ENCODE measurements at places on chromosomes 3 and 15. TPM values are rescaled to one million over a fixed set of nuclear protein-coding genes. Genes with fewer than 3 reads are reported as not detected.

Gene ACTC1
- total RNA-seq = not detected

Gene AP3B2
- total RNA-seq = 1.5 TPM

Gene BBS4
- 13.5 TPM for total RNA-seq

Gene GP9
- not detected for total RNA-seq

Gene SENP5
- total RNA-seq = 37.2 TPM

Gene TIMP4
- total RNA-seq = not detected

DNA sequence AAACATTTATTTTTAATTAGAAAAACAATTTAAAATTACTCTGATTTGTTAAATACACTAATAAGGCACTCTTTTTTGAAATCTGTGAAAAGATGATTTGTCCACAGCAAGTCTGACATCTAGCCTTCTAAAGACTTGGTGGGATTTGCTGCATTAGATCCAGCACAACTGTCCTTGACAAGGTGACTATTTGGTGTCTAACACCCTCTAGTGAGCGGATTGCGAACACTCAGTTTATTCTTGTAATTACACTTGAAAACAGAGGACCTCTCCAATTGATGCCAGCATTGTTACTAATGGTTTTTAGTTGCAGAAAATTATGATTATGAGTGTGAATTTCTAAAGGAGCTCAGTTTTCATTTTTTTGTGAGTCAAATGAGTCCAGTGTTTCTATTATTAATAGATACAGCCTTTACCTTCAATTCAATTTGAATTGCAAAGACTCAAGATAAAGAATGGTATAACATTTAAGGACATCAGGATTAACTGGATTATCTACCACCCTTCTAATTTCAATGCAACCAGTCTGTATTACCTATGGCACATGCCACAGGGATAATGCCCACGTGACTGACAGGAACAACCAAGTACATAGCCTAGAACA, 29.7 kb upstream of the STRIT1 start:
- ATAC-seq = no peak

- ATAC-seq = no peak
Measured at GRCh38 chr3:71186801-71187200, 396.7 kb downstream of the FOXP1 start.

DNA sequence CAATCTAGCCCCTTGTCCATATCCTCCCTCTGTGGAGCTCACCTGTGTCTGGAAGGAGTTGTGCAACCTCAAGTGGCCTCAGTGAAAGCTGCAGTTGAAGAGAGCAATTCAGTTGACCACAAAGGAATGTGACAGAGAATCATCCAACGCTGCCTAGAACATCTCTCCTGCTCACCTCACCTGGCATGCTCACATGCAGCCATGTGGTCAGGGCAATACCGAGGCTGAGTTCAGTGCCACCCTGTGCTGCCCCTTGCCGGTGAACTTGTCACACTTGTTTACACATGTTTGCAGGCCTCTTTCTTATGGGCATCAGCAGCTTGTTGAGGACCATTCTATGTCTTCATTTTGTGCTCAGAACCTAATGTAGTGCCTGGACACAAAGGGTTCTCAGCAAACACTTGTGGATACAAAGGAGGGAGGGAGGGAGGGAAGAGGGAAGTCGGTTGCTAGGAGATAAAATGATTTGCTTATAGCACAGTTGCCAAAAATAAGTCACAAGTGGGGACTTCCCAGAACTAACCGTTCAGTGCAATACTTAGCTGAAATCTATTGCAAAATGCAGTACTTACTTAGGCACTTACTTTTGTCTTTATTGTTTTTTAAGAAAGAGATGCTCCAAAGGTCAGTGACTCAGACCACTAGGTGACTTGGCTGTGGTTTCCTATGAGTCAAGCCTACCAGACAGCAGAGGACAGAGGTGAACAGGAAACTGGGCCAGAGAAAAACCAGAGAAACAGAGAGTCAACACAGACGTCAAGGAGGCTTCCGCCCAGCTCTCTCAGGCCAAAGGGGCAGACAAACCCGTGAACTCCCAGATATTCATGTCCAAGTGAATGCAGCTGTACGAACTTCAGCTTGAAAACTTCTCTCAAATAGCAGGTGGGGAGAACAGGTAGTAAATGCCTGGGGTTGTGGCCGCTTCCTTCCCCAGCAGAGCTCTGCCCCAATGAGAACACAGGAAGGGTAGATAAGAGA, 227.8 kb upstream of the CTNNB1 start:
- ATAC-seq = peak; percentile 87

DNA sequence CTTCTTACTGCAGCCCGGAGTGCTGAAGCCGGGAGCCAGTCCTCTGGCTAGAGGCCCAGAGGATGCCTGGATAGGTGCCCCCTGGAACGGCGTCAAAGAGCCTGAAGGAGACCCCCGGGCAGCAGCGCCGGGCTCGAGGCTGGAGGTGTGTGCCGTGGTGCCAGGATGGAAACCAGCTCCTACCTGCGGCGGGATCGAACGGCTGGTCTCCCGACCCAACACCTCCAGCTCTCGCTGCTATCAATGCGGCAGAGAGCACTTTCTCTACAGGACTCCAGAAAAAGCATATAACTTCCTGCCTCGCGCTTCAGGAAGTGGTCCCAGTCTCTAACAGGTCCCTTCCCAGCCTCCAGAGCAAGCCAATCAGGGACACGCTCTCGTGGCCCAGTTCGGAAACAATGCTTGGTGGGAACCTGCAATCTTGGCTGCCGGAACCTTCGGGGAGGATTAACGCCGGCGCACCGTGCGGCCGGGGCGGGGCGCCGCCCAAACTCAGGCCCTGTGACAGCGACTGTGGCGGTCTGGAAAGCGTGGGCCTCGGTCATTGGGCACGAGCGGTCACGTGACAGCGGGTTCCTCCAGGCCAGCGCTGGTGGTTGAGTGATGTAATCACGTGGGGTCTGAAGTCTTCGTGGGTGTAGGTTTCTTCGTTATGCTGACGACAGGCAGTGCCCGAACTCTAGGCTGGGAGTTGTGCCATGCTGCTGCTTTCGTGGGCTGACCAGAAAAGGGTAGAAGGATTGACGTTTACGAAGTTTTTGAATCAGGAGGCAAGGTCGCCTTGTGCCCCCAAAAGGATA, at the start of gene SLC33A1:
Gene SLC33A1, minus strand, starts transcription at position 287 of the 800 bp plus-strand sequence. CDS start 430 bp downstream, outside the sequence.
- peak; percentile 94 for ATAC-seq

DNA sequence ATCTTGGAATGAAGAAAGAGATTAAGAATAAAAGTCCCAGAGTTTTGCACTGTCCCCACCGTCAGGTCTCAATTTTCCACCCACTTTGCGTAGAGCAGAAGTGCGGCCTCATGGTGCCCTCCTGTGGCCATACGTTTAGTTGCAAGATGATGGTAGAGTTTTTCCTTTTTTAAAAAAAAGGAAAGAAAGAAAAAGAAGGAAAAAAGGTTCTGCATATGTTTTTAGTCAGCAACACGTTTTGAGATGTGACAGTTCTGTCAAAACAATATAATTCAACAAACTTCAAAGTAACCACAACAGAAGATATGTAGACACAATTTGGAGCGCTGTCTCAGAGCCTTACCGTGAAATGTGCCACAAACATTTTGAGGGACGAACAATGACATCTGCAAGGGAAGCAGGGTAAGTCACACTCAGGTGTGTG, 24.6 kb downstream of the EBLN2 start:
- ATAC-seq = peak; percentile 48

DNA sequence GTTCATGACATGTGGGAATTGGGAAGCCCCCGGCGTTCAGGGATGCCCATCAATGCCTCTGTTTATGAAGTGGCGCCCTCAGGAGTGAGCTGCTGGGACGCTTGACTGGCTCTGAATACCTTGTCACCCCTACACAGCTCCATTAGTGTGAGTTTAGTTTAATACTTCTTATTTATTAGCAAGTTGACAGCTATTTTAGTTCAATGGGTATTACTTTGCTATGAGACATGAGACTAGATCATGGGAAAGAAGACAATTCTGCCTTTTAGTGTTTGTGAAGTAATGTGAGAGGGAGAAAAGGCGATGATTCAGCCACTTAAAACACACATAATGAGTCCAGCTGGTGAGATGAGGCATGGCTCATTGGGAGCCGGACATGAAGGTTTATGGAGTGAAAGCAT, 678.5 kb downstream of the NR2F2 start:
- no peak for ATAC-seq

DNA sequence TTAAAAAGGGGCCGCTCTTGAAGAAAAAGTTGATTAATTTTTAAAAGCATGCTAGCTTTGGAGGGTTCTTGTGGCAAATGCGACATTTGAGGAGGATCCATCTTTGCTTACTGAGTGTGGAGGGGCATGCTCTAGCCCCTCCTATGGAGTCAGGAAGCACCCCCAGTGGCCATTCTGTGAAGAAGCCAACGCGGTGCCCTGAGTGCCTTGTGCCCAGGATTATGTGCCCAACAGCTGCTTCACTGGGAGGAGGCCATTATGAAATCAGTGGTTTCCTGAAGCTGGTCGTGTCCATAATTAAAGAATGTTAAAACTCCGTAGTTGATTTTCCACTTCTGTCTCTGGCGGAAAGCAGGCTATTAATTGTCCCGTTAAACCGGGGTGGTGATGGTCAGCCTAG, 69.1 kb upstream of the TNFAIP8L3 start:
- ATAC-seq = no peak

- no peak for ATAC-seq
Measured at GRCh38 chr3:63607716-63608115, 44.8 kb upstream of the SNTN start.

- peak; percentile 35 for ATAC-seq
Measured at GRCh38 chr3:87088993-87089841, 98.3 kb upstream of the VGLL3 start.

GRCh38 chr3:64915778-64916177, 228.0 kb upstream of the ADAMTS9 start:
- no peak for ATAC-seq

DNA sequence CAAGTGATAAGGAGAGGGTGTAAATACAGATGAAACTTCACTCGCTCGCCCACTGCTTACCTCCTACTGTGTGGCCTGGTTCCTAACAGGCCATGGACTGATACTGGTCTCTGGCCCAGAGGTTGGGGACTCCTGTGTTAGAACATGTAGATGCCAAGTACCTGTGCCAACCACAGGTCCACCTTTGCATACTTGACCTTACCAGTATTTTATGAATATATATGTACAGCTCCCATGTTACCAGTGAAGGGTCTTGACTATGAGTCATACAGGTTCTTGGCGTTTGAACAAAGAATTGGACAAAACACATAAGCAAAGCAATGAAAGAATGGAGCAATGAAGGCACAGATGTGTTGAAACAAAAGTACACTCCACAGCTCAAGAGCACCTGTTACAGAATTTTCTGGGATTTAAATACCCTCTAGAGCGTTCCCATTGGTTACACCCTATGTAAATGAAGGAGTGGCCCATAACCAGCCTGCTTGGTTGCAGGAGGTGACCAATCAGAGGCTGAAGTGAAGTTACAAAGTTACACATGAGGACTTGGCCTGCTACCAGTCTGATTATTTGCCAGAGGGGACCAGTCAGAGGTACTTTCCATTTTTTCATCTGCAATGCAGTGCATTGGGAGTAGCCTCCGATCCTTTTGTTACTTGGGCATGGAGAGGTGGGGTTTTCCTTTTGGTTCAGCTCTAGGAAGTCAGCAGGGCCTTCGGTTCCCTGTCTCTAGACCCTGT, 1.7 kb upstream of the GFM1 start:
- ATAC-seq = no peak

- no peak for ATAC-seq
Measured at GRCh38 chr15:59636184-59636583, 21.1 kb downstream of the GTF2A2 start.

DNA sequence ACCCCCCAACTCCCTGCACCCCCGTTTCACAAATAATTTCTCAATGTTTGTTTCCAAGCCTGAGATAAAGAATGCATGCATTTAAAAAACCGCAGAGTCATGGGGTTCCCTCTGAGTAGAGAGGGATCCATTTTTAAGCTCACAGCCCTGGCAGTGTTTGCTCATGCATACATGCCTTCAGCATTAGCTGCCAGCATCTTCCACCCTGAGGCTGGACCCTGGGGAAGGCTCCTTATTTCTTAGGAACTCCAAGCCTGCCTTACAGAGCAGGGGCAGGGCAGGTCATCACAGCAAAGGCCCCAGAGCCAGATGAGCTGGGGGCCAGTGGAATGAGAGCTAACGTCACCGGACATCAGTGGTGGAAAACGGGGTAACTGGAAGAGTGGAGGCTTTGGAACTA, 31.3 kb downstream of the TLE3 start:
- no peak for ATAC-seq

DNA sequence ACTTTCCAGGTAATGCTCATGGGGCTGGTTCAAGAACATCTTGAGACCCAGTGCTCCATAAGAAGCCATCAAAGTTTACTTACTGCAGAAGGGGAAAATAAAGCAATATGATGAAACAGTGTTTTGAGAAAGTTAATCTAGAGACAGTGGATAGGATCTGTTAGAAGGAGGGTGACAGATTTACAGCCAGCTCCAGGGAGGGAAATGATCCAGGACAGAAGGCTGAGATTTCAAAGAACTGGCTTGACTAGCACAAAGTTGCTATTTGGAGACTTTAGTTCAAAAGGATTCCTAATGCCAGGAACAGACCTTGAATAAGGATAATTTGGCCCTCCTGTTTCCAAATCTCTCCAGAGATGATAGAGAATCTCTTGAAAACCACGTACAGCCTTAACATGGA, 166.5 kb upstream of the NECTIN3 start:
- ATAC-seq = no peak

- ATAC-seq = no peak
Measured at GRCh38 chr3:116070061-116070460, 375.2 kb downstream of the LSAMP start.

GRCh38 chr3:102570511-102570910, 135.7 kb downstream of the ZPLD1 start:
- no peak for ATAC-seq

DNA sequence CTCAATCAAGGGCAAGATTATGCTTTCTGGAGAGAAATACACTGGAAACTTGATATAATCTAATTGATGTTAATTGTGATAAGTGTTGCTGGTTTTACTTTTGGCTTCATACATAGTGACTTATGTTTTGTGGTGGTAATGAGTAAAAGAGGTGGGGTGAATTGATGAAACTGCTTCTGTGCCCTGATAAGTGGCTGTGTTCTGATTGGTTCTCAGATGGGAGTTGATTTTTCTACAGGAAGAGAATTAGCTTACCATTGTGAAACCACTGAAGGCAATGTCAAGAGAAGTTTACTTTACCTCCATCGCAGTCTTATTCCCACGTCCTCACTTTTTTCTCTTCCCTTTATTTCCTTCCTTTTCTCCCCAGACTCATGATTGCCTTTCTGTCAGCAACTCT, 23.8 kb downstream of the TMEM45A start:
- ATAC-seq = no peak

- ATAC-seq = peak; percentile 34
Measured at GRCh38 chr15:45179221-45179985, 8.4 kb downstream of the SHF start.

DNA sequence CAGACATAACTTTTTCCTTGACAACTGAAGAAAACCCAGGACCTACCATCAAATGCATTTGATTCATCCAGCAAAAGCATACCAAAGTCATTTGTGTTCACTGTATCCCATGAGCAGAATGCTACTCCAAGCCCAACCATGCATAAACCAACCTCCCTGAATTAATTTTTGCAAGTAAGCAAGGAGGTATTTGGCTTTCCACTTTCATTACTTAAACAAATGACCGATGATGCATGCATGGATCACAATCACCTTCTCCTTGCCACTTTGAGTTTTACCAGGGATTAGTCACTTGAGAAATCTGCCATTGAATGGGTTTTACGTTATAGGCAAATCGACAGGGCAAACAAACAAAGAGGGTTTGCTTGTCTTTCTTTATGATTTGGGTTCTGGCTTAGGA, 214.8 kb downstream of the FMN1 start:
- ATAC-seq = no peak

GRCh38 chr3:123791417-123791816, 92.7 kb downstream of the MYLK start:
- ATAC-seq = no peak

GRCh38 chr3:151329363-151329762, at the start of gene P2RY13:
TSS of gene P2RY13 (minus strand) at chr3:151329549. CDS start at chr3:151329528, 21 bp downstream.
- no peak for ATAC-seq
